ENCODE measurements at places on chromosomes 7 and 10.

DNA sequence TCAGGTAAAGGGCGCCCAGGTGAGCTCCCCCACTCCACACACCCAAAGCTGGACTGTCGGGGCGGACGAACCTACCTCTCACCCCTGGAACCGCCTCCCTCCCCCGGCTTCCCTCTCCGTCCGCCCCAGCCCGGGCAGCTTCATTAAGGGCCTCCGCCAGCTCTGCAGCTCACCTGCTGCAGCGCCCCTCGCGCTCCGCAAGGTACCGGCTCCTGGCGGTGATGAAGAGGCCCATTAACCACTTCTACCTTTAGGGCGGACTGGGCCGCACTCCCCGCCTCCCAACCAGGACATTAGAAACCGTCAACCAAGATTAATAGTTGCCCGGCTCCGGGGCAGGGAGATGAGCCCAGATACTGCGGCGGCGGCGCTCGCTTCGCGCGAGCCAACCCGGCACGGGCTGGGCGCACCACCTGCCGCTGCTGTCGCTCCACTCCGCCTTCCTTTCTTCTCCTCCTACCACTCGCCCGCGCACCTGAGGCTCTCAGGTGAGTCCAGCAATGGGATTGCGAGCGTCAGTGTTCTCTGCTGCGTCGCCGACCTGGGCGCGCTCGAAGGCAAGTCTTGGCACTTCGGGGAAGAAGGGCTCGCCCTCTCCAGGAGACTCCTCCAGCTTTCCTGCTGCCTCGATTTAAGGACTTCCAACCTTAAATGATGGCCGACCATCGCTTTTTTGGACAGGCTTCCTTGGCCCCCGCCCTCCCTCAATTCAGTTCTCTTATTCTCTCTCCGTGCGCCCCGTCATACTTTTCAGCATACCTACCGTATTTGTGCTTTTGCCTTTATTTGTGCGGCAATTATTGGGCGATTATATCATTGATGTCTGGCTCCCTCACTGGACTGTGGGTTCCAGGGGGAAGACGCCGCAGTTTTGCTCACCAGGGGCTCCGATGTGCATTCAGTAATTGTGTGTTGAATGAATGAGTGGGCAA is 13.6 kb upstream of the KAZALD1 start:
- DNase-seq = no peak

- DNase-seq = no peak
Measured at GRCh38 chr7:110871856-110872255, 219.1 kb upstream of the LRRN3 start.

GRCh38 chr10:16968416-16969041 is 151.3 kb upstream of the RSU1 start:
- DNase-seq = no peak

- DNase-seq = no peak
Measured at GRCh38 chr7:74684921-74685320, 27.4 kb downstream of the GTF2I start.

DNA sequence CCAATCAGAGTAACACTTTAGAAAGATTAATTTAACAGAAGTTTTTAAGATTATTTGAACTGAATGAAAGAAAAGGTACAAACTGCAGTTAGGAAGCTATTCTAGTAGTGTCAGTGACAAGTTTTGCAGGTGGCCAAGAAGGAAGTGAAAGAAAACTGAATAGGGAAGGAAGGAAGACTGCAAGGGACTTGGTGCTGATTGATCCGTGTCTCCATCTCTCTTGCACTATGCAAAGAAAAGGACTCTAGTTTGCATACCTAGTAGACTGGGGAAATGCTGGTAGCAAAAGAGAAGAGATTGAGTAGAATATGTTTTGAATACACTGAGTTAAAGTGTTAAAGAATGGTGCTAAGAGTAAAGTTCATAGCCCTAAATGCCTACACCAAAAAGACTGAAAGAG is 33.0 kb downstream of the OR6V1 start:
- DNase-seq = no peak

DNA sequence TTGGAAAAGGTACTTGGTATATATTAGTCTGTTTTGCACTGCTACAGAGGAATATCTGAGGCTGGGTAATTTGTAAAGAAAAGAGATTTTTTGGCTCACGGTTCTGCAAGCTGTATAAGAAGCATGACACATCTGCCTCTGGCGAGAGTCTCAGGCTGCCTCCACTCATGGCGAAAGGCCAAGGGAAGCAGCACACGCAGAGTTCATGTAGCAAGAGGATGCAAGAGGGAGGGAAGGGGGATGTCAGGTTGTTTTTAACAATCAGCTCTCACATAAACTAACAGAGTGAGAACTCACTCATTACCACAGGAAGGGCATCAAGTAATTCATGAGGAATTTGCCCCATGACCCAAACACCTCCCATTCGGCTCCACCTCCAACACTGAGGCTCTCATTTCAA is 484.8 kb upstream of the DPP6 start:
- DNase-seq = no peak

DNA sequence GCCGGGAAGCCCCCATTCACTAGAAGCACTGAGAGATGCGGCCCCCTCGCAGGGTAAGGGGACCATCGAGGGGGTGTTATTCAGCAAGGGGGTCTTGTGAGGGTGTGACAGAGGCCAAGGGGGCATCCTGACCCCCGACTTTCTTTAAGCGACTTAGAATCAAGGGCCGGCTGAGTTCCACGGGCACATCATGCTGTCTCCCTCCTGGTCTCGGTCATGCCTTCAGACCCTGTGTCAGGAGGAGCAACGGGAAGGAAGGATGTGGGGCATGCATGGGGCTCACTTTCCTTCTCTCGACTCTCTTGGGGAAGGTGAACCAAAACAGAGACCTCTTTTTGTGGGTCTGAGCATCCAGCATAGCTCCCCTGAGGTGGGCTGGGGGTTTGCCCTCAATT is 2.5 kb downstream of the ACSL5 start:
- no peak for DNase-seq

DNA sequence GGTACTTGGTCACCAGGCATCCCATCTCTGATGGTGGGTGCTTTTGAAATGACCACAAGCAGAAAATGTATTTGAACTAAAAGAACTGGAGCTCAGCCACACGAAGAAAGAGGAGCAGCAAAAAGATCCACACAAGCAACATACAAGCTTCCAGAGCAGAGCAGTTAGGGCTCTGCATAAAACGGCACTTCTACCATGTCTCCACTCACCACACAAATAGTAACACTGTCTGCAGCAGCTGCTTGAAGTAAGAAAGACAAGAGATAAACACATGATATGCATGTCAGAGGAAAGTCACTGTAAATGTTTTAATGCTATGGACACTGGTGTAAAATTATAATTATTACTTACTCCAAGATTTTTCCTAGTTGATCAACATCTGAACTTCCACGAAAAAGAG is 32.5 kb upstream of the FAM133B start:
- no peak for DNase-seq

GRCh38 chr10:20195076-20195475 is 378.8 kb downstream of the PLXDC2 start:
- no peak for DNase-seq

DNA sequence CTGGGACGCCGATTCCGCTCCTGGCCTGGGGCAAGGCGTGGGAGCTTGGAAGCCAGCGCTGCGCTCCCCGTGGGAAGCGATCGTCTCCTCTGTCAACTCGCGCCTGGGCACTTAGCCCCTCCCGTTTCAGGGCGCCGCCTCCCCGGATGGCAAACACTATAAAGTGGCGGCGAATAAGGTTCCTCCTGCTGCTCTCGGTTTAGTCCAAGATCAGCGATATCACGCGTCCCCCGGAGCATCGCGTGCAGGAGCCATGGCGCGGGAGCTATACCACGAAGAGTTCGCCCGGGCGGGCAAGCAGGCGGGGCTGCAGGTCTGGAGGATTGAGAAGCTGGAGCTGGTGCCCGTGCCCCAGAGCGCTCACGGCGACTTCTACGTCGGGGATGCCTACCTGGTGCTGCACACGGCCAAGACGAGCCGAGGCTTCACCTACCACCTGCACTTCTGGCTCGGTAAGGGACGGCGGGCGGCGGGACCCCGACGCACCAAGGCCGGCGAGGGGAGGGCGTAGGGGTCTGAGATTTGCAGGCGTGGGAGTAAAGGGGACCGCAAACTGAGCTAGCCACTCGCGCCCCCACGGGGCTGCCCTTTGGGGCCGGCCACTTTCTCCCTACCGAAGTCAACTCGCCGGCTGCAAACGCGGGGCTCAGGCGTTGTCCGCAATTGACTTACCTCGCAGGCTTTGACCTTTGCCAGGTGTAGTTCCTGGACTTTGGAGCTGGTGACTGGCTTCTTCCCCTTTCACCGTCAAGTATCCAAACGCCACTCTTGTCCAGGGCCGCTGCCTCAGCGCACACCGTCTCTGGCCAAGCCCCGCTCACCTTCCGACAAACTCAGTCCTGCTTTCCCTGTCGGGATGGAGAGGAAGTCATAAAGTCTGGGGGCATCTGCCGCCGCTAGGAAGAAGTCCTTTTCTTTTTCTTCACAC is at the start of gene SCIN:
TSS of gene SCIN (plus strand) at position 187 of the 928 bp plus-strand sequence. CDS start at position 254, 67 bp downstream.
- DNase-seq = no peak

GRCh38 chr7:17126413-17127268 is 171.8 kb upstream of the AHR start:
- no peak for DNase-seq
